ENCODE measurements at places on chromosomes 6 and 20.

DNA sequence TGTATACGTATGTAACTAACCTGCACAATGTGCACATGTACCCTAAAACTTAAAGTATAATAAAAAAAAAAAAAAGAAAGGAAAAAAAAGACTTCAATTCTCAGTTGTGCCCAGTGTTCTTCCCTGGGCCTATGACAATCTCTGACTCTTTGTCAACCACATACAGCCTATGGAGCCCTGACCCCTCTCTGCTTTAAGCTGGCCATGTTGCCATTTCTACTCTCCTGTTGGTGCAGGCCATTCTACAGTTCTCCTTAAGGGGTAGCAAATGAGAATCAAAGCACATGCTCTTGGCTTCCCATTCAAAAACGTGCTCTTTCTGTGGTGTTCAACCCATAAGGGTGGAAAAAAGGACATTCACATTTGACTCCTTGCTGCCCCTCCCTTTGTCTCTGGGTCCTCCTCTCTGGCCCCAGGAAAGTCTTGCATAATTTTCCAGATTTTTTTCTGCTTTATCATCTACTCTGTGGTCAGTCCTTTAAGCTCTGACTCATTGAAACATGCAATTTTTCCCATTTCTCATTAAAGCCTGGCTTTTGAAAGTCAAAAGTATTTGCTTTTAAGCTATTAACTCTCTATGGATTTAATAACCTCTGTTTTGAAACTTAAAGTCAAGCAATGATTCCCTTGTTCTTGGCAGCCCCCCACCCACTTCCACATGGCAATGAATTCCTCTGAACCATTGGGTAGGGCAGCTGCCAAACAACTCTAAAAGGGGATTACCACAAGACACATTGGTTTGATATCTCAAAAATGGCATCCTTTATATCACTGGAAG is 208.6 kb upstream of the MCHR2 start:
- no peak for DNase-seq

- DNase-seq: no peak
Measured at GRCh38 chr20:14288341-14289330, 48.8 kb downstream of the FLRT3 start.

- no peak for DNase-seq
Measured at GRCh38 chr20:48422242-48422960, 405.4 kb downstream of the PREX1 start.

DNA sequence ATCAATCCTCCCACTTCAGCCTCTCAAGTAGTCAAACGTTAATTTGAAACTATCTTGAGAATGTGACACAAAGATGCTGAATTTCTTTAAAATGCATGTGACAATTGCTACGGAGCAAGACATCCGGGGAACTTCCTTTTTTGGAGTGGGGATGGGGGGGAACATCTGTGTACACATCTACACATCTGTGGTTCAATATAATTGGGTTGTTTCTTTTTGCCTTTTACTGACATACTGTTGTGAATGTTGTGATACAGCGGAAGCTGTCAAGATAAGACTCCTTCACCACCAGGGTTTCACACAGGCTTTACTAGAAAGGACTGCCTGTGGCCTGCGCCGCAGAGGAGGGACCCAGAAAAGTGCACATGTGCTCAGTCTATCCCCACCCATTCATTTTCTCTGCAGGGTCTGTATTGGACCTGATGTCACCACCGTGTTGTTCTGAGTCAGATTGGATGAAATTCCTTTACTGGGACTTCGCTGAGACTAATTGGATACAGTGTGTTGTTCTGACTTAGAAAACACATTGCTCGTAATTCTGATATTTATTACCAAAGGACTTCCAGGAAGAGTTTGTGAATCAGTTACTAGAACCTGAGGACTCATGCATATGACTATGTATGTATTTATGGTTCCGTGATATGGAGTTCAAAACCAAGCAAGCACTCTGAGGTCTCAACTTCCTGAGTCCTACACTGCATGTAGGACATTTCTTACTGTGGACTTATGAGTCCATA is 98.7 kb upstream of the SGK1 start:
- no peak for DNase-seq

GRCh38 chr6:96626759-96627364 is 63.9 kb downstream of the FHL5 start:
- no peak for DNase-seq
